DMS153 (cell line): ENCODE measurements at places on chromosomes 12 and 14.

GRCh38 chr12:123104809-123105208 is 46.1 kb downstream of the PITPNM2 start:
- no peak for DNase-seq

- no peak for DNase-seq
Observed at GRCh38 chr12:71183018-71183417, 25.2 kb upstream of the TSPAN8 start.

GRCh38 chr14:70515811-70516210 is 19.0 kb downstream of the ADAM20 start:
- DNase-seq, result no peak

- DNase-seq, result no peak
Observed at GRCh38 chr14:90607141-90607540, 209.1 kb downstream of the TTC7B start.

GRCh38 chr14:87824266-87824665 is 168.7 kb downstream of the GALC start:
- DNase-seq, result no peak

DNA sequence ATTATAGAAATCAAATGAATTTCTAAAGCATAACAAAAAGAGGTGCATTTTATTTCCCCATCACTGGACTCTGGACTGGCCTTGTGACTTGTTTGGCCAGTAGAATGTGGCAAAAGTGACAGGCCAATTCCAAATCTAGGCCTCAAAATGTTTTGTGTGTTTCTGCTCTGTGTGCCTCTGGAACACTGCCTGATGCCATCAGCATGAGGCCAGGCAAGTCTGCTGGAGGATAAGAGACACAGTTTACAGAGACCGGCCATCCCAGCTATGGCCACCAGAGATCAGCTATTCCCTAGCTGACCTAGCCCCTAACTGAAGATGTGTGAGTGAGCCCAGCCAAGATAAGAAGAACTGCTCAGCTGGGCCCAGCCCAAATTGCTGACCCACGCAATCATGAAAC is 32.9 kb downstream of the ASCL1 start:
- DNase-seq, result peak; percentile 46
